ENCODE measurements at places on chromosomes 6 and 20.

DNA sequence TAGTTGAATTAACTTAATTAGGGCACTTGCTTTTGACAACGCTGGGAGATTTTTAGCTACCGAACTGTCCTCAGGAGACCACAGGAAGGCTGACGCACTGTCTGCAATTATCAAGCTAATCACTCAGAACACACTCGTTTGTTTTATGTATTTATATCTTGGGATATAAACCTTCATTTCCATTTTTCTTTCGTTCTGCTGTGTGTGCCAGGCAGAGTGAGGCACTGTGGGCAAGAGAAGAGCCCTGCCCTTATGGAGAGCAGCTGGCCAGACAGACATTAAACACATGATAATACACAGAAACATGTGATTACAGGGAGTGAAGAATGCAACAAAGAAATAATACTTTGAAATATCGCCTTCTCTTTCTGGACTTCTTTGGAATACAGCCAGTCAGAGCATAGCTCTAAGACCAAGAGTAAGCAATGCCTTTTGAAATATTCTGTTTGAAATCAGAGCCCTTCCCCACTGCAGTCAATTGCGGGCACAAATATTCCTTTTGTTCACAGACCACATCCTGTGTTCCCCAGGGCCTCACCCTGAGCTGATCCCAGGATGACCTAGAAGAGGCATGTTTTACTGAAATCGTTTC lies 96.8 kb downstream of the ANKRD60 start:
- DNase-seq, result peak; percentile 95

- DNase-seq, result no peak
Observed at GRCh38 chr6:133394630-133395029, 153.5 kb downstream of the EYA4 start.

- DNase-seq, result peak; percentile 63
Observed at GRCh38 chr6:142474531-142475289, 172.9 kb downstream of the ADGRG6 start.

- no peak for DNase-seq
Observed at GRCh38 chr6:27889628-27890444, 22.4 kb downstream of the OR2B2 start.

DNA sequence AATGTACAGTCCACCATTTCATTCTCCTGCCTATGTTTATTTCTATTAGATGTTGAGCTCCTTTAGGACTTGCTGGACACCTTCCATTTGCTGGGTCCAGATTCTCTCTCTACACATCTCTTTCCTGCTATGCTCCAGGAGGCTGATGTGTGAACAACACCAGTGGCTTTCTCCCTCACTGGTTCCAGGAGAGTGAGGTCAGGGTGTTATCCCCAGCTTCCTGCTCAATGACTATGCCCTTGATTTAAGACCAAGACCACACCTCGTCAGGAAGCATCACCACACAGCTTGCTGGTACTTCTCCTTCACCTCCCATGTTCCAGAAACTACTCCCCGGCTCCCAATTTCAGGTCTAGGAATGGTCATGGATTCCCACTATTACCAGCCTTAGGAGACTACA lies 31.3 kb upstream of the E2F3 start:
- no peak for DNase-seq

- peak; percentile 11 for DNase-seq
Observed at GRCh38 chr20:22974354-22974753, 60.8 kb upstream of the SSTR4 start.

DNA sequence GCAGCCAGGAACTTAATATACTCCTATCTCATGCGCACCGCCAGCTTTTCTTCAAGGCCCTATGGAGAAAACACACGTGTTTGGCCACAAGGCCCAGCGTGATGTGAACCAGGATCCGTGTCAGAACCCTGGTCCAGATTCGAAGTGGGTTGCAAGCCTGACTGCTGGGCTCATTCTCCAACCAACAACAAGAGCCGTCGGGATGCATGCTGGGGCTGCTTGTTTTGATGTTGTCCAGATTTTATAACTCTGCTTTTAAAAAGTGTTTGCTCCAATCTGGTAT lies 463 bp upstream of the SLC22A2 start:
- no peak for DNase-seq

- peak; percentile 96 for DNase-seq
Observed at GRCh38 chr20:41003143-41003935, 25.3 kb upstream of the TOP1 start.

DNA sequence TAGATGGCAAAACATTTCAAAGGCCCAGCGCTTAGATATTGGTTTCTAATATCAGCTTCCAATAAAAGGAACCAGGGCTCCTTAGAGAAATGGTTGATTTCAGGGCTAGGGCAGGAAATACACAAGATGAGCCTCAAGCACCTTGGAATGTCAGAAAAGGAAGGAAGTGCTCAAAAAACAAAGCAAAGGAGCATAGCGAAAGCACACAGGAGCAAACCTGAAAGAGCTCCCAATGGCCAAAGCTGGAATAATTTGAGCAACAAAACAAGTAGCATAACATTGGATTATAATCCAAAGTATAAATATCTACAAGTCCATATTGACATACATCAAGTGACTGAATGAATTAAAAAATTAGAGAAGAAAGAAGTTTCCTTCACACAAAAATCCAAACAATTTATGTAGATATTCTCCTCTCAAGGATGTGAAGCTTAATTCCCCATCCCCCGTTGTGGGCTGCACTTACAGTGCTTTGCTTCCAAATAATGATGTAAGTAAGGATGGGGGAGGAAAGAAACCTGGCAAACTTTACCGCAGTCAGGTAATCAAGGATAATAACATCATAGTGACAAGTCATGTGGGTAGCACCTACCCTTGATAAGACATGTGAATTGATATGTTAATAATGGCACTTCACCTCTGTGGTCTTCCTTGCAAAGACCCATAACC lies 132.9 kb upstream of the DST start:
- DNase-seq, result no peak

DNA sequence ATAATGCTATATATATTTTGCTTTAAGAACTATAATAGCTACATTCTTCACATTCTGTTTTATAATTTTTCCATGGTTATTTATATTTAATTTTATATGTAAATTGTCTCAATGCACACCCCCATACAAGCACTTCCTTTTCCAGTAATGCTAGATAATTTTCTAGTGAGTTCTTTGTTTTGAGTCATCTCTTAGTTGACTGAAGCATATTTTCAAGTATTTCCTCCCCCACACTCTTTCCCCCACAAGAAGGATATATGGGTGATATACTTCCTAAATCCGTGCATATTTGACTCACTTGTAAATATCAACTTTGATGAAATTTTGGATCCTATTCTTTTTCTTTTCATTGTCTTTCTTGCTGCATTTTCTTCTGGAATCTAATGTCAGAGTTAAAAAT lies 82.1 kb upstream of the SRSF6 start:
- DNase-seq, result no peak

- DNase-seq, result no peak
Observed at GRCh38 chr20:1842281-1842680, 52.9 kb upstream of the SIRPA start.

- no peak for DNase-seq
Observed at GRCh38 chr6:88679841-88680240, 283.6 kb downstream of the RNGTT start.

- no peak for DNase-seq
Observed at GRCh38 chr6:135941275-135942025, 89.9 kb downstream of the PDE7B start.

DNA sequence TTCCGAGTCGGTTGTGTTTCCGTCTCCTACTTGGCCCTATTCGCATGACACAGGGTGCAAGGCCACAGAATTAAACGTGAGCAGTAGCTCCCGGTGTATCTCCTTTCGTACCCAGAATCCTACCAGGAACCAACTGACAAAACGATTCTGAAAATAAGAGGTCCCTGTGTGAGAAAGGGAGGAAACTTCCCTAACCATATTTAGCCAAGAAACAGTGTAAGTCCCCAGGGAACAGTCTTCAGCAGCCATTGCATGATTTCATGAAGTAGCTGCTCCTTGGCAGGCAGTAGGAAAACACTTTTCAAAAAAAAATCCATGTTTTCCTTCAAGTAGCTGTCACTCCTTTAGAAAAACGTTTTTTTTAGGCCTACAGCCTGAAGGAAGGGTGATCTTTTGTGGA lies 46.9 kb downstream of the PDE10A start:
- DNase-seq, result no peak

- no peak for DNase-seq
Observed at GRCh38 chr20:37901240-37901639, 1.7 kb upstream of the VSTM2L start.

DNA sequence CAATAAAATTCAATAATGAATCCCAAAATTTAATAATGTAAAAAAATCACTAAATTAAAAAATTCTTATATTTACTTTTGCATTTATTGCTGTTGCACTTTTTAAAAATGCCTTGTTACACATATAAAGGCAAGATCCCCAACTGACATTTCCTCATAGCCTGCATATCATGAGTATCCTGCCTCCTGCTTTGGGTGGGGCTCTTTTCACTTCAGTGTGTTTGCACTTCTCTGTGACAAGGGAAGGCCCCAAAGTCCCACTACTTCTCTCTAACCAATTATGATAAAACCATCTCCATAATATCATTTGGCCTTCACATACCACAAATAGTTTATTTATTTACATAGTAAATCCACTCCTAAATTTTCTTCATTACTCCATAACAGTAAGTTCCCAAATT lies 446.1 kb upstream of the MARCKS start:
- no peak for DNase-seq

DNA sequence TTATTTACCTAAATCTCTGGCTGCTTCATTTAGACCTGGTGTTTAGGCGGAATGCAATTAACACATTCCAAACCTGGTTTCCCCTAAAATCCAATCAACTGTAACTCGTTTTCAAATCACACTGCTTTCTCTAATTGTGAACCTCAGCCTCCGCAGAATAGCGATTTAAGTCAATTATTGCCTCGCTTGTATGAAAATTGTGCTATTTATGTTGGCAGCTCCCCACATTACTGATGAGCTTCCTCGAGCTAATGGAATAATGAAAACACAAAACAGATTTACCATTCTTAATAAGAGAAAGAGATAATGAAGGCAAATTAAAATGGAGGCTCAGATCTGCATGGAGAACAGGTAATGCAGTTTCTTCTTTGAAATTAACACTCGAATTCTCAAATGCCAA lies 67.9 kb downstream of the SLC2A10 start:
- DNase-seq, result no peak

DNA sequence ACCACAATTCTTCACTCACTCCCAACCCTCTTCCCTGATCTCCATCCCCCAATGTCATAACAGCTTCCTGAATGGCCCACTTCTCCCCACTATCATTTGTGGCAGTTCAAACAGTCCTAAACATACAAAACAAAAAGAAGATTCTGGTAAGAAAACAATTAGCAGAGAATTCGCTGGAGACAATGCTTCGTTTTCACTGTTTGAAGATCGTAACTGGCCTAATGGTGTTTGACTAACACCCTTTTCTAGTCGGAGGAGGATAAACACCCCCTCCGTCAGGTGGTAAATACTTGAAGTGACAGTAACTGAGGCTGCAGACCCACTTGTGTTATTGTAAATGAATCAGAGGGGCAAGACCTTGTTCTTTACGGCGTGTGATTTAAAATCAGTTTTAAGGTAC lies 3.8 kb downstream of the EYA2 start:
- no peak for DNase-seq

GRCh38 chr6:142699391-142699790 lies 245.6 kb downstream of the HIVEP2 start:
- DNase-seq, result no peak
